ENCODE measurements at places on chromosomes 16 and 17.

DNA sequence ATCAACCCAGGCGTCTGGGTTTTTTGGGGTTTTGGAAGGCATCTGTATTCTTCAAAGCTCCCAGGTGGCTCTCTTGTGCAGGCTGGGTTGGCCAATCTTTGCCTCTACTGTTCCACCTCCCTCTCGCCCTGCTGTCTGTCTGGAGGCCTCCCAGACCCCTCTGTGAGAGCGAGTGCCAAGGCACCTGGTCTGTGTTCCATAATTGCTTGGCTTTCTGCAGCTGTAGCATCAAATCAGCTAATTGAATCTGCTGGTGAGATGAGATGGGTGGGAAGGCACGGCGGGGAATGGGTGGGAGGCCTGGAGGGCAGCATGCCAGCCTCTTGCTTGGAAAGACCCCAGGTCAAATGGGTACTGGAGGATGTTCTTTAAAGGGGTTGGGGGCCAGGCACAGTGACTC lies 52.5 kb upstream of the CLEC19A start:
- DNase-seq = no peak

DNA sequence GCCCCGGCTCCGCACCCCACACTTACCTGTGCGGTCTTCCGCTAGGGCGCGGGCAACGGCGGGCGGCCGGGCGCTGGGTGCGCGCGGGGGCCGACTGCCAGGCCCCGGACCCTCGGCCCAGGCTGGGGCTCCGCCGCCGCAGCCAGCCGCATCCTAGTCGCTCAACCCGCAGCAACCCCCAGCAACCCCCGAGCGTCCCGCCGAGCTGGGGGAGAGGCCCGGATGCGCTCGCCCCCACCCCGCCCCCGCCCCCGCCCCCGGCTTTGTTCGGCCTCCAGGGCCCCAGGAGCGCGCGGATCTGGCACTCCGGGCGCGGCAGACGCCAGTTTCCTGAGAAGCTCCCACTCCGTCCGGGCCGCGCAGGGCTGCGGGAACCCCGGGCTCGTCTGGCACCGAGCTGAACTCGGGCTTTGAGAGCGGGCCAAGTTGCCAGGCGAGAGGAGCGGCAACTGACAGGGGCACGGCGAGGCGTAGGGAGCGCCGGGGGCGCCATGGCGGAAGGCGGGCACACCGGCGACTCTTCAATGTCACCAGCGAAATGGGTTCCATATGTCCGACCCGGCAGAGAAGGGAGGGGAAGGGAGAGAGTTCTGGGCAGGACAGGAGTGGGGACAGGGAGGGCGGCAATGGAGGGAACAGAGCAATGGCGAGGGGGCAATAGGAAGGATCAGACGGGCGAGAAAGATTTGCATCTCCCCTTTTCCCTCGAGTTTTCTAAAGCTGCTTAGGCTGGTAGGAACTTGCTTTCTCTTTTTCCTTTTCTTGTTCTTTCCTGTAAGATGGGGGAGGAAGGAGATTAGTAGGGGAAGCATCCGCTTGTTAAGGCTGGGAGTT lies 13.7 kb downstream of the HOXB4 start:
- no peak for DNase-seq

DNA sequence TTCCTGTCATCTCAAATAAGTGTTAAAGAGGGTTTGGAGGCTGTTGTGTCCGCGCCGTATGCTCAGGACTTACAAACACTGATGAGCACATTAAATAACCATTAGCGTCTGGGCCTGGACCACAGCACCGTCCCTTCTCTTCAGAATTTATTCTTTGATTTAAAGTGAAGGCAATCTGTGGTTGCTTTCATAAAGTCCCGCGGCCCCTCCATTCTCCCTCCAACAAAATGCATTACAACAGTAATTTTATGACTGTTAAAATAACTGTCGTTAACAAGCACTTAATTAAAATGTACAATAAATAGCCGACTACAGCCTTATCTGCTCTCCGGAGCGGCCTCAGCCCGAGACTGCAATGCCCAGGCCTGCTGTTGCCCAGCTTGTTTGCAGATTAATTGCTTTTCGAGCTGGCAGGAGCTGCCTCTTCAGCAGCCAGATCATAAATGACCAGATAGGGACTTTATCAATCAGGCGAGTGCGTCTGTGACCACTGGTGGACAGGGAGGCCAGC lies 30.6 kb upstream of the IRX3 start:
- no peak for DNase-seq

DNA sequence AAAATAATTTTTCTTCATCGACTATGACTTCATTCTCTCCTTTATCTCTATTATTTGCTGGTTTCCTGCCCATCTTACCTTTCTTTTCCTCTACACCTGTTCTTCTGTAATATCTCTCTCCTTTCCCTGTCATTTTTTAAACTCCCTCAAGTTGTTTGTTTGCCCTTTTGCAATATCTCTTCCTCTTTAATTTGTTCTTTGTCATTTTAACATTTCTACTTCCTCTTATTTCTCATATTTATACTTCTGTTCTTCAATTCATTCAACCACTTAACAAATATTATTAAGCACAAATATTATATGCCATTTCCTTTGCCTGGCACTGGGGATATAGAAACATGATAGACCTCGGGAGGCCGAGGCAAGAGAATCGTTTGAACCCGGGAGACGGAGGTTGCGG lies 22.6 kb downstream of the MAP3K3 start:
- no peak for DNase-seq

- peak; percentile 55 for DNase-seq
Observed at GRCh38 chr16:65154321-65154720, 32.5 kb upstream of the CDH11 start.

DNA sequence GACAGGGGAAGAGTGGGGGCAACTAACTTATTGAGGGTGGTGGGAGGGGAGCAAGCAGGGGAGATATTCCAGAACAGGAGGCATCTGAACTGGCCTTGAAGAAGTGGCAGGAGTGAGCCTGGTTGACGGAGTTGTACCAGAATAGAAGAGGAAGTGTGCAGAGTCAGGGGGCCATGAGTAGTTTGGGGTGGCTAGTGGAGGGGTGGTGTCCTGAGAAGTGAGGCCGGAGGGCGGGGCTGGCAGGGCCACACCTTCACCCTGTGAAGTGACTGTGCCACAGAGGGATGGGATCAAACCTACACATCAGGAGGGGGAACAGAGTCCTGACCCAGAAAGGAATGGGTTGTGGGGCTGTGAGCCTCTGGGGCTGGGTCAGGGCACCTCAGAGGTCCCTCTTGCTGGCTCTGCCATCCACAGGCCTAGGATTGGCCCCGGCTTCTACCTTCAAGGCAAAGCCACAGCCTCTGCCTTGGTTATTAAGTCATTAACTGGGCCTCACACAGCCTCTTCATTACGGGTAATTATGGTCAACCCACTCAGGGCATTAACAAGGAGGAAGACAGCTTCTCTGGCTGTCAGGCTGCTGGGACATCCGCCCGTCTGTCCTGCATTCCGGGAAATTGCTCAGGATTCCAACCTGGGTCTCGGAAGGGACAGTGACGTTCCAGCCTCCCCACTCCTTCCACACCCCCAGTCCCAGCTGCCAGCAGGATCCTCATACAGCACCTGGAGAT lies 12.7 kb downstream of the SPNS2 start:
- no peak for DNase-seq

GRCh38 chr16:12590409-12590808 lies 213.3 kb downstream of the CPPED1 start:
- DNase-seq = no peak

DNA sequence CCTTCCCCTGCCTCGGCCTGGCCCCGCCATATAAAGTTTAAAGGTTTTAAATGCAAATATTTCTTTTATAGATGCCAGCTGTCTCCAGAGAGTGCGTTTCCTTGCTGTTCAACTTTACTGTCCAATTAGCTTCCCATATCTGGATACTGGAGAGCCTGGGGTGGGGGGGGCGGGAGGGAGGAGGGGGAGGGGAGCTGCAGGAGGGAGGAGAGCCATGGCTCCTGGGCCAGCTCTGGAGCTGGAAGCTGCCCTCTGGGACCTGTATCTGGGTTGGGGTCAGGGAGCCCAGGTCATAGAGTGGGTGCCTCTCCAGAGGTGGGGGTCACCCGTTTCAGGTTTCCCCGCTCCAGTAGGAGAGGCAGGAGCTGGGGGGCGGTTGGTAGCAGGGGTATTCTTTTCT lies 6.2 kb upstream of the GSE1 start:
- no peak for DNase-seq

- DNase-seq = peak; percentile 87
Observed at GRCh38 chr17:43021741-43022512, at the start of gene VAT1. Gene VAT1 (minus strand): TSS chr17:43022385. CDS start chr17:43022322, 63 bp downstream.

DNA sequence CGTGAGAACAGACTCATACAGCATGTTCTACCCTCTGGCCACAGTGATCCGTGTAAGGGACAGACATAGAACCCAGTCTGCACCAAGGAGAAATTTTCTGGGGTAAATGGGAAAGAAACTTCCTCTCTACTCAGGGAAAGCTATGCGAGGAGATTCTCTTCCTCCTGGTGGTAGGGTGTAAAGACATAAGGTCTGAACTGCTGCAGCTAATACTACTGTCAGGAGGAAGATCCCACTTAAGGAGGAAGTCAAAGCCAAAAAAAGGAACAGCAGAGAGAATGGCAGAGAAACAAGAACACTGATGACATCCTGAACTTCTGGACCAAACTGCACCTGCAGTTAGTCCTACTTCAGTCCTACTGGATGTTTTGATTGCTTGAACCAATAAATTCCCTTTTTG lies 7.1 kb upstream of the TM4SF5 start:
- DNase-seq = no peak

- no peak for DNase-seq
Observed at GRCh38 chr16:84785843-84786581, 33.8 kb upstream of the CRISPLD2 start.

GRCh38 chr16:51116353-51116752 lies 34.7 kb downstream of the SALL1 start:
- no peak for DNase-seq

GRCh38 chr17:81656835-81657234 lies 493 bp upstream of the PDE6G start:
- DNase-seq = no peak

DNA sequence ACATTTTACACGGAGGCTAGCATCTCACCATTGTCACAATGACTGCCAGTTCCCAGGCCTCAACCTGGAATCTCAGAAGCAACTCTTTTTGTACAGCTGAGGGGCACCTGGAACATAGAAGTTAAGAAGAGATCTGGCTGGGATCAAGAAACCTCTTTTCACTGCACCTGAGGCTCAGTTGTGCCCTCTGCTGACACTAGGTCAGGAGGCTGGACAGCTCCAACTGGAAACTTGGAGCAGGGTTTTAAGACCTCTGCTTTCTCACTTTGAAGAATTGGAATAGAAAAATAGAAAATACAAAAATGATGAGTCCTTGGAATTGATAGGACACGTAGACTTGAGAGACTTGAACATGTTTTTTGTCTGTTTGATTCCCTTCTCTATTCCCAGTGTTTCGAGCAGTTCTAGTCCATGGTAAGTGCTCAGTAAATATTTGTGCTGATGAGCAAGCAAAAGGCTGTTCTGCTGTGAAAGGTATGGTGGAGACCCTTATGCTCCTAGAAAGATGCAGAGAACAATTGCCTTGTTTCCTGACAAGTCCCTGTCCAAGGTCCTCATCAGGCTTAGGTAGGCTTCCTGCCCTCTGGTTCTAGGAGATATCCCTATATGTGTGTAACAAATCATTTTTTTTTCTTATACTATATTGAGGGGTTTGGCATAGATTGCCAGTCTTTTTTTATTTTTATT lies 13.6 kb upstream of the PPM1D start:
- DNase-seq = peak; percentile 5

- no peak for DNase-seq
Observed at GRCh38 chr17:17347234-17347955, 44.2 kb downstream of the NT5M start.

DNA sequence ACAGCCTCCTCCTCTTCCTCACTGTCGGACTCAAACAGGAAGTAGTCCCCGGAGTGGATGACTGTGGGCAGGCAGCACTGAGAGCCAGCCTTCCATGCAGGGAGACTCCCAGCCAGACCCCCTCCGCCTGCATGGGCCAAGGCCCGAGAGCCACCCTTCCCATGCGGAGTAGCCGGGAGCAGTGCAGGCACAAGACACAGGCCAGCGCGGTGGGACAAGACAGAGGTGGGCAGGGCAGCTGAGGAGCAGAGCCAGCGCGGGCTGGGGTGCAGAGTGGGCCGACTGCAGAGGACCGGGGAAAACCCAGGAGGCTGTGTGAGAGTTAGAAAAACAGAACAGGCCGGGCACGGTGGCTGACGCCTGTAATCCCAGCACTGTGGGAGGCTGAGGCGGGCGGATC lies 17.6 kb downstream of the CTU2 start:
- DNase-seq = no peak

DNA sequence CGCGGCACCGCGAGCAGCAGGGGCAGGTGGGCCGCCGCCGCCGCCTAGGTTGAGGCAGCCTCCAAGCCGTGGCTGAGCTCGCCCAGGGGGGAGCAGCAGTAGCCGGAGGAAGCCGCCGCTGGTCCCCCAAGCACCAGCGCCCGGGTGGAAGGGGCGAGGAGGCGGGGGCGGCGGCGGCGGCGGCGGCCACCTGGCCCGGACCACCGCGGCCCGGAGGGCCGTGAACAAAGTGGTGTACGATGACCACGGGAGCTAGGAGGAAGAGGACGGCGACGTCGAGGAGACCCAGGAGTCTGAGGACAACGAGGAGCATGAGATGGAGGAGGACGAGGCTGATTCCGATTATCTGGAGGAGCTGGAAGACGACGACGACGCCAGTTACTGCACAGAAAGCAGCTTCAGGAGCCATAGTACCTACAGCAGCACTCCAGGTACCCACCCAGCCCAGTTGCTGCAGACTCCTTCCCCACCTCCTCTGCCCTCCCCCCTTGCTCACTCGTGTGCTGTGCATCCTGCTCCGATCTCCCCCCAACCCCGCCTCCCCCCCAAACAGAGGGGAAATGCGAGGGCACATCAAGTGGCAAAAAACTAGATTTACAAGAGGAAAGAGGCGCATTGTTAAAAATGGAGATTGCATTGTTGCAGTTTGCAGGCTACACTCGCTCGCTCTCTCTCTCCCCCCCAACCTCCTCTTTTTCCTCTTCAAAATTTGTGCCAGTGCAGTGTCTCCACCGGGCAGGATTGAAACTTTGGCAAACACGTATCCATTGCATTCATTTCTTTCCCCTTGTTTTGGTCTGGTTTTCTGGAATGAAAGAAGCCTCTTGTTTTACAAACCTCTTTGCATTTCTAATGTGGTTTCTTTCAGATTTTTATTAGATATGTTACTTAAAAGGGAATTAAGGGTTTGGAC lies 41.8 kb upstream of the AMZ2 start:
- DNase-seq = no peak

GRCh38 chr17:42759982-42760651 lies 910 bp upstream of the RAMP2 start:
- no peak for DNase-seq

DNA sequence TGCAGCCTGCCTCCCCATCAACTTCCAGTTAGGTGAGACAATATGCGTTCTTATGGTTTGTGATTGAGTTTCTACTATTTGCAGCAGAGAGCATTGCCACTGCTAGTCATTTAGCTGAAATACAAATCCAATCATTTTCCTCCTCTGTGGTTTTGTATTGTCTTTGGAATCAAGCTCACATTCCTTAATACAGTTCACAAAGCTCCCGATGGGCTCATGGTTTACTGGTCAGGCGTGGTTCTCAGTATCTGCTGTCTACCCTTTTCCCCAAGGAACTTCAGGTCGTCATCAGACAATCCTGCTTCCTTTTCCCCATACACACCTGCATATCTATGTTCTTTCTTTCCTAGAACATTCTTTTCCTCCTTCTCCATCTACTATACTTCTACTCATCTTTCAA lies 69.6 kb upstream of the GAS7 start:
- DNase-seq = no peak

Data from nephron progenitor cell (in vitro differentiated cells).